Aorta (tissue), 5 donors: ENCODE measurements at places on chromosomes 2 and 18.
A peak's percentile ranks its signal among the peaks of the same experiment; 100 is the strongest.

DNA sequence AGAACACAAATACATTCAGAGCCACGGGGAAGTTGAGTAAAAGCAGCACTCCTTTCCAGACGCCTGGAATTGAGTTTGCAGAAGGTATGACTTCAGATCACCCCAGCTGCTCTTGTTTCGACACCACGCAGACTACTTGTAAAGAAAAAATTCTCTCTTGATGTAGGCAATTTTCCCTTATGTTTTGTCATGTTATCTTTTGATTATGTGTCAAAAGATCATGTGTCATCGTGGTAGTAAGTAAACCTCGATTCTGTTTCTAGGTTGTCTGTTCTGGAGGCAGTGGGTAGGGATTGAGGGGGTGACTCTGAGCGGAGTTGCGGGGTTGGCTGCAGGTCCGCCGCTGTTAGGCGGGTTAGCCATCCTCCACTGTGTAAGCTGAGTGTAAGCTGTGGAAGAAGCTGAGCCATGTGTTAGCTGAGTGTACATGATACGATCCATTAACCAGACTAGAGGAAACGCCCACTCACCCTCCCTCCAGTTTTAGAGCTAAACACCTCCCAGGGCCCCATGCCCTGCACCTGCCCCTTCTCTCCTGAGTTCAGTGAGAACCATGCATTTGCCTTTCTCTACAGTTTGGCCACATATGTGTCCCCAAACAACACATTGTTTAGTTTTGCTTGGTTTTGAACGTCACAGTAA lies 181.8 kb downstream of the SNTG2 start:
- no peak for DNase-seq

GRCh38 chr2:161947836-161948235 lies 126.2 kb downstream of the DPP4 start:
- DNase-seq, result no peak

- no peak for DNase-seq
Observed at GRCh38 chr2:66024391-66024790, 410.5 kb upstream of the MEIS1 start.

DNA sequence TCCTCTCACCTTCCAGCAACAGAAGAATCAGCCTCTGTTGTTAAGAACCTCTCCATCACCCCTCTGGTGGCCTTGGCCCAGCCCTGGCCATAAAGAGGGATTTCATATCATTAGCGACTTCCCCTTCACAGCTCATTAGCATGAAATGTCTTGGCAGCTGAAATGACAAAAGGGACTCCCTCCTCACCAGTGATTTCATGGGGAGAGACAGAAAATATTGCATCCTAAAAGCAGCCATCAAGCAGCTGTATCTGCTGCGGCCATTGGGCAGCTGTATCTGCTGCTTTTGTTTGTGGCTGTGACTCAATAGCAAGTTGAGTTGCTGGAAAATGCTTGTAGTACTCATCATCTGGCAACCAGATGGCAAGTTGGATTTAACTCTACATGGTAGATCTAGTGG lies 105.9 kb upstream of the RMDN2 start:
- DNase-seq, result no peak

GRCh38 chr2:5945742-5946141 lies 253.6 kb downstream of the SOX11 start:
- no peak for DNase-seq

- DNase-seq, result no peak
Observed at GRCh38 chr2:113966832-113967231, 76.9 kb downstream of the ACTR3 start.

DNA sequence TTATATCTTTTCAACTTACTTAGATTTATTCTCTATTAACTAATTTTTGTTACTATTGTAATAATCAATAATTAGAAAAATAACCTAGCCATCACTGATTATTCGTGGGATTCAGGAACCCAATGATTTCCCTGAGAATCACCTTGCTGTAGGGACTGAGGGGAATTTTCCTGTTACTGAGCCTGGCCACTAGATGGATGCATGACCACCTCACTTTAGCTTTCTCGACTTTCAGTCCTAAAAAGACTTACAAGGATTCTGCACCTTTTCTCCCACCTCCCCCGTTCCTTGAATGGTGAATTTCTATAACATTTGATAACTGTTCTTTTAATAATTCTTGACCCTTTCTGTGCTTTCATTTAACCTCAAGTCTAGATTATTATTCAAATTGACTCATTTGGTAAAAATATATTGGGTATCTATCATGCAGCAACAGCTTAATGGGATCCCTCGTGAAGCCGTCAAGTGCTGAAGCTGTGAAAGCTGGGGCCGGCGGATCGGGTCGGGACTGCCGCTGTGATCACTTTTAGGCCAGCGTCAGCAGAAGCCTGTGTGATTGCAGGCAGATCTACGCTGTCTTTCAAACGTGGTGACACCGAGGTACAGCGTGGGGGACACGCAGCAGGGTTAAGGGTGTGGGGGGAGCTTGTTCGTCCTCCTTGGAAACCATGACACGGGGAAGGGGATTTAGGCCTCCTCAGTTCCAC lies 38.8 kb upstream of the TMEM18 start:
- DNase-seq, result no peak

DNA sequence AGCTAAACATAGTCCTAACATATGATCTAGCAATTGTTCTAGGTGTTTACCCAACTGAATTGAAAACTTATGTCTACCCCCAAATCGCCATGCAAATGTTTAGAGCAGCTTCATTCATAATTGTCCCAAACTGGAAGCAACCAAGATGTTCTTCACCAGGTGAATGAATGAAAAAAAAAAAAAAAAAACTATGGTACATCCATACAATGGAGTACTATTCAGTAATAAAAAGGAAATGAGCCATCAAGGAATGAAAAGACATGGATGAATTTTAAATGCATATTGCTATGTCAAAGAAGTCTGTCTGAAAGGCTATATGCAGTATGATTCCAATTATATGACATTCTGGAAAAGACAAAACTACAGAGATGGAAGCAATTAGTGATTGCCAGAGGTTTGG lies 98.6 kb upstream of the ITPRID2 start:
- no peak for DNase-seq

GRCh38 chr2:191434072-191434471 lies 188.9 kb downstream of the MYO1B start:
- no peak for DNase-seq

DNA sequence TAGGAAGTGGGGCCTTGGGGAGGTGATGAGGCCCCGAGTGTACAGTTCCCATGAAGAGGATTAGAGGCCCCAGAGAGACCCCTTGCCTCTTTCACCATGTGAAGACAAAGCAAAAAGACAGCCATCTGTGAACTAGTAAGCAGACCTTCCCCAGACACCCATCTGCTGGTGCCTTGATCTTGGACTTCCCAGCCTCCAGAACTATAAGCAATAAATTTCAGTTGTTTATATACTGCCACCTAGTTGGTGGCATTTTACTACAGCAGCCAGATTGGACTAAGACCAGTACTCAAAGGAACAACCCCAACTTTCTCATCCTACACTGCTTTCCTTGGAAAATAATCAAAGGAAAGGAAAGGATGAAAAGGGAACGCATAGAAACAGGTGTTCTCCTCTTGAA lies 27.9 kb upstream of the CREG2 start:
- no peak for DNase-seq

- DNase-seq, result no peak
Observed at GRCh38 chr2:105736145-105736544, 8.6 kb upstream of the NCK2 start.

DNA sequence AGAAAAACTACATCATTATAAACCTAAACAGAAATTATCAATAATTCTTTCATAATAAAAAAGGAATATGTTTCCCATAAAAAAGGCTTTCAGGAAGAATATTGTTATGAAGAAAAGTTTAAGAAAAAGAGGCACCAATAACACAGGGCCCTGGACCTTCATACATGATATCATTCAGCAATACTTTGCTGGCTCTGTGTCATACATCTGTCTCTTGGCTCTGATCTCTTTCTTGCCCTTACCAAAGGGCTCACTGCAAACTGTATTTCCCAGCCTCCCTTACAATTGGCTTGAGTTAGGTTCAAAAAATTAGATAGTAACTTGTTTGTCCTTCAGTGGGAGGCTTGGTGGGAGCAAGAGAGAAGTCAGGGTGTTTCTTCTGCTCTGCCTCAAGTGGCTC lies 499.0 kb downstream of the TGIF1 start:
- no peak for DNase-seq

DNA sequence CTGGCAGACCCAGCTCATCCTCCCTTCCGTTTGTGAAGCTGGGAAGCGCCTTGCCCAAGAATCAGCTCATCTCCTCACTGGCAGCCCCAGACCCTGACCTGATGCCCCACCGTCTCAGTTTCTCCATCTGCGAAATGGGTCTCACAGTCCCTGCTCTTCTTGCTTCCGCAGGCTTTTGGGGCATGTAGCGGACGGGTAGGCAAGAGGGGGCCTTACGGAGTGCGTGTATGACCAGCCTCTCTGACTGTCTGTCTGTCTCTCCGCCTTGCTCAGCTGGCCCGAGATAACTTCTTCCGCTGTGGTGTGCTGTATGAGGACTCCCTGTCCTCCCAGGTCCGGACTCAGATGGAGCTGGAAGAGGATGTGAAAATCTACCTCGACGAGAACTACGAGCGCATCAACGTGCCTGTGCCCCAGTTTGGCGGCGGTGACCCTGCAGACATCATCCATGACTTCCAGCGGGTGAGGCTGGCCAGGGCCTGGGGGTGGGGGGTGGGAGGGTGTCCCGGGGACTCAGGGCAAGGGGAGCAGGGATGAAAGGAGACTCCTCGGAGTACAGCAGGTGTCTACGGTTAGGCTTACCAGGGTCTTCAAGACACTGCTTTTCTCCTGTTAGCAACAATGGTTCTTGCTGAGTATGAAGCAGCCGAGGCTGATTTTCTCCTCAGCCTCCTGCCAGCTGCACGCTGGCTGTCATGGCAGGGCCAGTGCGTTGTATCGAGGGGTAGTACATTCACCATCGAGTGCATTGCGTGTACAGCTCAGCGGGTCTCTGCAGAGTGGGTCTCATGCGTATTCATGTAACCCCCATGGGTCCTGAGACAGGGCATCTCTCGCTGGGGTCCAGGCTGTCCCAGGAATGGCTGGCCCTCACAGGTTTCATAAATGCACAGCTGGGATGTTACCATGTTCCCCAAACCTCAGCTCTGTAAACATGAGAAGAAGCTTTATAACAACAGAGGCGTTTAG lies 10.9 kb downstream of the ITM2C start:
- DNase-seq, result peak; percentile 26

DNA sequence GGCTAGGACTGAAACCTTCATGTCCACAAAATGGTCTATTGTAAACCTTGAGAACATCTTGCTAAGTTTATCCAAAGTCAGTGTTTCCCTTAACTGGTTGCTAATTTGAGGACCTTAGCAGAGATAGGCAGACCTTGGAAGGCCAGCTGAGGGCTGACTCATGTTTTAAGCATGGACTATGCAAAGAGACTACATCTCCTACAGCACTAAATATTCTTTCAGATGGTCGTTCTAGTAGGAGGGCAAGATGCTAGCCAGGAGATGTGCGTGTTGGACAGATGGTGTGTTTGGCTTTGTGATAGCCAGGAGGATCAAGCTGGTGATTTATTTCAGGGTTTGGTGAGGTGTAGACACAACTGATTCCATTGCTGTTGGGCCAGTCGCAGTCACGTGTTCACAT lies 75.8 kb downstream of the NRP2 start:
- DNase-seq, result no peak

DNA sequence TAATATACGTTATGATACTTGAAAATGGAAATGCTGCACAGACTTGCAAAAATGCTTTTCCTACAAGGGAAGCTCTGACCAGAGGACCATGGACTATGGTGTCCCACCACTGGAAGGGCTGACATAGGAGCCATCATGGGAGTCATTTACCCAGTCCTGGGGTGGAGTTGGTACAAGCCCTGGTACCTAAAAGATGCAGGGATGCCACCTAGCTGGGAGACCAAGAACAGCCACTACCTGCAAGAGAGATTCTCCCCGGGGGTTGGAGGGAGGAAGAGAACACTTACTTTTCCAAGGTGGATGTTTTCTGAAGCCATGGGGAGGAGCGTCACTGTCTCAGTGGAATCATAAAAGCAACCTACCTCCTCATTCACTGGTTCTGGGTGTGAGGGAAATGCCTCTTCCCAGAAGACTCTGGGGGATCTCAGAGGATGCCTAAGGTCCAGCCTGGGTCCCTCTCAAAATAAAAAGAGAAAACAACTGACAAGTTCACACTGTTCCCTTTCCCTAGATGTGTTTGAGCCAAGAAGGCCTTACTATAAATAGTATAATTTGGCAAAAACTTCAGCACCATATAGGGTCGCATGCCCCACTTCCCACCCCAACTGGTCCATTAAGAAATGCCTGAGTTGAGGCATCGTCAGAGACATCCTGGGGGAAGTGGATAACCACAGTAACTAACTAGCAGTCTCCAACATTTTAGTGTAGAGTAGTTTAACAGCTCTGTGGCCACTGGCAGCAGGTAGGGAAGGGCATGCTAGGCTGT lies 39.9 kb downstream of the REEP1 start:
- no peak for DNase-seq

DNA sequence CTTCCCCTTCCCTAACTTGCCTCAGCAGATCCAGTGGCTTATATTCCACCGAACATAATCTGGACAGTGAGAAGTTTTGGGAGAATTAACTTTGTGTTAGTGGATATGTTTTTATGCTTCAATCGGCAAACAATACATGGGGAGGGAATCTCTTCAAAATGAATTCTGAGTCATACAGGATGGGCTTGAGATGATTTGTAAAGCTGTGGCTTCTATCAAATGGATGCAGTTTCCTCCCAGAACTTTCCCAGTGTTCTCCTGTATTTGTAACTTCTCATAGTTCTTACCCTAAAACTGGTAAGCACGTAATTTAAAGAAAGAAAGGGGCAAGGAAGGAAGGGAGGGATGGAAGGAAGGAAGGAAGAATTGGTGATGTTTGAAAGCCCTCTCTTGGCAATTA lies 36.8 kb downstream of the PDCL3 start:
- DNase-seq, result no peak

- DNase-seq, result no peak
Observed at GRCh38 chr2:237306083-237306786, 107.7 kb downstream of the COL6A3 start.

DNA sequence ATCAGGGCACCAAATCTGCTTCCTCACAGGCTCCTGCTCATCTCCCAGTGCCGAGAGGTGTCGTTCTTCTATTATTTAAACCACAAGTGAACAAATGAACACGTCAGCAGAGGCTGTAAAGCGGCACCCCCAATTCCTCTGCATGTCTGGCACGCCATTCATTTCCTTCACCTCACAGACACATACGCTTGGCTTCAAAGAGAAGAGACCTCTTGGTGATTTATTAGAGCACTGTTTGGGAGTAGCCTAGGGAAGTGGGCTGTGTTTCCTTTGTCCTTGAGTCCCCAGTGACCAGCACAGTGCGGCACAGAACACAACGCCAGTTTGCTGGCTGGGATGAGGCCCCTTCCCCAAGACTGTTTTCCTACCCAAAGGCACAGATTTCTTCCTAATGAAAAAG lies 184.3 kb upstream of the REV1 start:
- DNase-seq, result no peak

GRCh38 chr2:8193146-8193545 lies 488.7 kb upstream of the ID2 start:
- no peak for DNase-seq

DNA sequence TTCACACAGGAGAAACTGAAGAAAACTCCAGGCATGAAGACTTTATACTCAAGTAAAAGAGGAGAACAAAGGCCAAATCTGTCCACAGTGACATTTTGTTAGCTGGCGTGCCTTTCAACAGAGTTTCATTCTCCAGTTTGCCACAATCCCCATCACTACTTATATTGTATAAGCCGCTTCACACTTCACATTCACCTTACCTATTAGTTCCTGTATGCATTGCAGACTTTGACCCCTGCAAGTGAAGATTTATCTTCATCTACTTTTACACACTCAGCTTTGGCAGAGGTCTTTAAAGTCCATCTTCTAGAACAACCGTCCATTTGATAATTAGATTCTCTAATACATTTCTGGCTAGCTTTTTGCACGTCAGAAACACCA lies 56.8 kb upstream of the TANK start:
- no peak for DNase-seq
